ENCODE measurements at places on chromosomes 2 and 18. TPM values are rescaled to one million over a fixed set of nuclear protein-coding genes. Genes with fewer than 3 reads are reported as not detected.
A peak's percentile ranks its signal among the peaks of the same experiment; 100 is the strongest.

DNA sequence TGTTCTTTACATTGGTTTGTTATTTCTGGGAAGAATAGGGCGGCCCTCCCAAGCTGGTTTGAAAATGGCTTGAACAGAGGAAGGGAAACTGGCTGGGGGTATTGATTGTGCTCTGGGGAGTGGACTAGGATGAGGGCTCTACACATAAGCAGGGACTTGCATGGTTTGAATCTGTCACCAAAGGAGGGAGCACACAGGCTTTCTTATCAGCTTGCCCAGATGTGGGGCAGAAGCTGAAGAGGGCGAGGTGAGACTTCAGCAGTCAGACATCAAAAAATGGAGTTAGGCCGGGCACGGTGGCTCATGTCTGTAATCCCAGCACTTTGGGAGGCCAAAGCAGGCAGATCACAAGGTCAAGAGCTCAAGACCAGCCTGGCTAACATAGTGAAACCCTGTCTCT is 7.2 kb upstream of the RAB12 start:
- peaks cover 49% of the 10 kb centered on the region for H3K4me1 ChIP-seq
- H3K27ac ChIP-seq, result peak overlapping the region; percentile 92
- no peak for DNase-seq
- H3K4me3 ChIP-seq, result no peak overlapping the region

- no peaks in the 10 kb centered on the region for H3K36me3 ChIP-seq
- peaks cover 5% of the 10 kb centered on the region for H3K4me1 ChIP-seq
- peaks cover 30% of the 10 kb centered on the region for H3K27me3 ChIP-seq
These were observed 8.7 kb upstream of the SIX3 start for GRCh38 chr2:44932564-44933392.

DNA sequence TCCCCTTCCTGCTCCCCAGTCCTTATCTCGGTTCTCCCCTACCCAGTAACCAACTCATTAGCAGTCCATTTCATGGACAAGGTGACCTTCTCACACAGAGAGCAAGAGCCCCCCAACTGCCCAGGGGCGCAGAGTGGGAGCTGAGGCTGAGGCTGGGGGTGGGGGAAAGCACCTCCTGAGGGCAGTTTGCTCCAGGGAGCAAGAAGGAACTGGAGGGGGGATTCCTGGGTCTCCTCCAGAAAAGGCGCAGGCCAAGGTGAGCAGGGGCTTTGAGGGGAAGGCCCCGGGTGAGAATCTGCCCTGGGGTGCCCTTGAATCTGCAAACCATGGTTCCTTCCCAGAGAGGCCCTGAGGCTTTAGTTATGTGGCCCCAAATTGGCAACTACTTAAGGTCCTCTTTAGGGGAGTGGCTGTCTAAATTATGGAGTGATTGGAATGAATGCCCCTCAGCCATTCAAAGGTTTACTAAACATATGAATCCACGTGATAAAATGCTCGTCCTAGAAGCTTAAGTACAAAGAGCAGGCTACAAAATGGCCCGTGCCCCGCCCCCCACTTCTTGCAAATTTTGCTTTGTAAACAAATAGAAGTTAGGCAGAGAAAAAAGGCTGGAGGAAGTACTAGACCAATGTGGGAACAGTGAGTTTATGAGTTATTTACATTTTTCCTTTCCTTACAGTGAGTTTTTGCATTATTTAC is 123.5 kb upstream of the HS6ST1 start:
- no peaks in the 10 kb centered on the region for H3K4me1 ChIP-seq
- no peak overlapping the region for H3K27ac ChIP-seq
- no peaks in the 10 kb centered on the region for H3K36me3 ChIP-seq
- DNase-seq, result no peak
- H3K27me3 ChIP-seq, result no peaks in the 10 kb centered on the region

DNA sequence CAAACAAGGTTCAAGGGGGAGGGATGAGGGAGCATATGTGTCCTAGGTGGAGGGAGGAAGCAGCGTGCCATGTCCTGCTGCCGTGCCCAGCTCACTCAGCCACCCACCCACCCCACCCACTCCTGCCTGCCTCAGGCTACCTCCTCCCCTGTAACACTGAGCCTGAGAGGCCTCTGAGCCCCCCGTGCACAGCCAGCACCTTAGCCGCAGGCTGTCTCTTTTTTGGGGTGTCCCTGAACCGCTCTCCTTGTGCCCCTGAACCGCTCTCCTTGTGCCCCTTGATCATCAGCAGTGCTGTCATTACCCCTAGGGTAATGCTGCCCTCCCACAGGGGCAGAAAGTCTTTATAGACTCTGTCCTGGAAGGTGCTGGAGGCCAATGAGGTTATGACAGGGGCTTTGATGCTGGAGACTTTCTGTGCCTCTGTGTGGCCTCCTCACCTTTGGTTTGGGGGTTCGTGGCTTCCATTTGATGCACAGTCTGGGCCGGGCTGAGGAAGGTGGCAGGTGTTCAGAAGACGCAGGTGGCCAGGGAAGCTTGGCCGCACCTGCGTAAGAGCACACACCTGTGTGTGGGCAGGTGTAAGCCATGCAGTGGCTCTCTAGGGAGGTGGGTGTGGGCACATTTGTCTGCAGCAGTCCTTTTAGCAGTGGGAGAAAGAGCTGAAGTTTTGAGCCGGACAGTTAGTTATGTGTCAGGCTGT is 140.0 kb downstream of the SEPTIN10 start:
- DNase-seq, result no peak
- no peak overlapping the region for H3K4me3 ChIP-seq
- H3K4me1 ChIP-seq, result peaks cover 11% of the 10 kb centered on the region
- no peaks in the 10 kb centered on the region for H3K36me3 ChIP-seq
- H3K27me3 ChIP-seq, result no peaks in the 10 kb centered on the region

GRCh38 chr2:148607566-148607965 is 37.0 kb upstream of the EPC2 start:
- no peaks in the 10 kb centered on the region for H3K36me3 ChIP-seq
- H3K27ac ChIP-seq, result no peak overlapping the region
- H3K4me1 ChIP-seq, result peaks cover 13% of the 10 kb centered on the region
- H3K27me3 ChIP-seq, result no peaks in the 10 kb centered on the region
- H3K4me3 ChIP-seq, result no peak overlapping the region

- no peak for DNase-seq
- no peak overlapping the region for H3K27ac ChIP-seq
- no peaks in the 10 kb centered on the region for H3K36me3 ChIP-seq
- H3K4me1 ChIP-seq, result no peaks in the 10 kb centered on the region
These were observed 78.6 kb downstream of the CALCRL start for GRCh38 chr2:187369471-187369870.

- no peaks in the 10 kb centered on the region for H3K27me3 ChIP-seq
- H3K4me3 ChIP-seq, result no peak overlapping the region
- no peak for DNase-seq
- peaks cover 34% of the 10 kb centered on the region for H3K36me3 ChIP-seq
- H3K27ac ChIP-seq, result no peak overlapping the region
These were observed 27.2 kb downstream of the XPO1 start for GRCh38 chr2:61510674-61511671.

- H3K36me3 ChIP-seq, result no peaks in the 10 kb centered on the region
- DNase-seq, result no peak
- no peaks in the 10 kb centered on the region for H3K27me3 ChIP-seq
- H3K27ac ChIP-seq, result no peak overlapping the region
- H3K4me3 ChIP-seq, result no peak overlapping the region
- H3K4me1 ChIP-seq, result no peaks in the 10 kb centered on the region
These were observed 45.9 kb downstream of the ST6GAL2 start for GRCh38 chr2:106839849-106840595.

DNA sequence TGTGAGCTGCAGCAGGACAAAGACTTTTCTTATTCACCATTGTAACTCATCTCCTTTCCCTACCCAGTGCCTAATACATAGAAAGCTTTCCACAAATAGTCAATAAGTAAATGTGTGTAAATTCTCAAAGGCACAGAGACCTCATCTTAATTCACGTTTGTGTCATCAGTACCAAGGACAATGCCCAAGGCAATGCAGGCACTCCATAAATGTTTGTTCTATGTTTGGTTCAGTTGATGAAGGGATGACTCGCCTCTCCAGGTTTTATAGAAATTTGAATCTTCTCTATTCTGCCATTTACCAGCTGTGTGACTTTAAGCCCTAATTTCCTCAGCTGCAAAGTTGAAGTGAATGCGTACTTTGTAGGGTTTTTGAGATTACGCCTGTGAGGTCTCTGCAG is 2.1 kb upstream of the MOGAT1 start:
- no peaks in the 10 kb centered on the region for H3K36me3 ChIP-seq
- no peak overlapping the region for H3K27ac ChIP-seq
- H3K4me1 ChIP-seq, result no peaks in the 10 kb centered on the region
- no peak overlapping the region for H3K4me3 ChIP-seq
- peaks cover 3% of the 10 kb centered on the region for H3K27me3 ChIP-seq
- no peak for DNase-seq

DNA sequence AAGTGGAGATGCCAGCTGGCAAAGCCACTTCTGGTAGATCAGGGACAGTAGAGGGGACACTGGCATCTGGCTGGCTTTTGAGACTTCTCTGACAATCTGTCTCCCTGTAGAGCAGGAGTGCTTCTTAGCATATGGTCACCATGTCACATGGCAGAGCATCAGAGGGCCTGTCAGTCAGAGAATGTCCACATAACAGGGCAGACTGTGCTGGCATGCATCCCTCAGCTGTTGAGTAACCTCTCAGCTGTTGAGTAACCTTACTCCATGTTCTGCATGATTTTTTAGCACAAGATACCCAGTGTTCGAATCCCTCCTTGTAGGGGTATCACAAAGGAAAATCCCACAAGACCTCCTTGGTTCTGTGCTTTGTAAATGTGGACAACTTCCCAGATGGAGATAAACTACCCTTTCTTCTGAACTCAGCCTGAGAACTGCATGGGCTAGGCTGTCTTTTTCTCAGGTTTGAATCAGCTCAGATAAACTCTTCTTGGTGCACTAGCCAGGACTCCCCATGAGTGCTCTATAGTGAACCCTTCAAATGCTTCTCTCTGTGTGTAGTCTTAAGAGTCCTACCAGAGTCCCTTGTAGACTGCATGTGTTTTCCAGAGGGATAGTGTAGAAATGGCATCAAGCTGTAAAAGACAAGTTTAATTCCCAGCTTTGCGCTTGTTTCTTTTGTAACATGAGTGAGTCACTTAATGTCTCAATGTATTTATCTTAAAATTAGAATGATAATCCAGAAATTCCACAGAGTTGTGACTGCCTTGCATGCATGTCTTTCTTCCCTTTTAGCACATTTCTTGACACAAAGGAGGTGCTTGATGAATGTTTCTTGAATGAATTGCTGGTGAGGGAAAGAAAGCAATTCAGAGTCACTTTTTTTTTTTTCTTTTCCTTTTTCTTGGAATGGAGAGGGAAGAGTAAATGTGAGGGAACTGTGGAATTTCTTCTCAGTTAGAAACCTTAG is 442.3 kb upstream of the HNMT start:
- H3K27ac ChIP-seq, result no peak overlapping the region
- H3K4me1 ChIP-seq, result no peaks in the 10 kb centered on the region
- no peaks in the 10 kb centered on the region for H3K27me3 ChIP-seq

DNA sequence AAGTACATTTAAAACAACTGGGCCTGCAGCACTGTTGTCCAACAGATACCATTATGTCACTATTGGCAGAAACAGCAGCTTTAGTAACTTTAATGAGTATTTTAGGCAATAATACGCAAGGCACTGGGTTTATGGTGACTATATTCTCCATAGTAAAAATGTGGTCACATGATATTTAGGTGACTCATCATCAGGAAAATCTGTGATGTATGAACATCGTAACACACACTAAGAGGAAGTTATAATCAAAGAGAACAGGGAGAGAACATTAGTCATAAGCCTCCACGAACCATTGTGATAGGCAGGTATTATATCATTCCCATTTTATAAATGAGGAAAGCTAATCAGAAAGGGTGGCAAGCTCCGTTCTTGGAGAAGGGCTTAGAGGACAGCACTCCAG is 36.9 kb downstream of the RAPH1 start:
- H3K27ac ChIP-seq, result no peak overlapping the region
- no peaks in the 10 kb centered on the region for H3K36me3 ChIP-seq
- H3K4me1 ChIP-seq, result no peaks in the 10 kb centered on the region
- DNase-seq, result no peak
- no peak overlapping the region for H3K4me3 ChIP-seq

- no peak for DNase-seq
- no peak overlapping the region for H3K27ac ChIP-seq
- no peaks in the 10 kb centered on the region for H3K36me3 ChIP-seq
- H3K4me3 ChIP-seq, result no peak overlapping the region
These were observed 162.2 kb downstream of the BCL11A start for GRCh38 chr2:60391230-60391629.

DNA sequence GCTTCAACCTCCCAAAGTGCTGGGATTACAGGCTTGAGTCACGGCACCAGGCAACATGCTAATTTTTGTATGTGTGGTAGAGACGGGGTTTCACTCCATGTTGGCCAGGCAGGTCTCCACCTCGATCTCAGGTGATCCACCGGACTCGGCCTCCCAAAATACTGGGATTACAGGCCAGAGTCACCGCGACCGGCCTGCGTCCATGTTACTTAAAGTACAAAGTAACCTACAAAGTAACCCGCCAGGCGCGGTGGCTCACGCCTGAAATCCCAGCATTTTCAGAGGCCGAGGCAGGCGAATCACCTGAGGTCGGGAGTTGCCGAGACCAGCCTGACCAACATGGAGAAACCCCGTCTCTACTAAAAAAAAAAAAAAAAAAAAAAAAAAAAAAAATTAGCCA is 1.1 kb upstream of the ANKRD30B start:
- H3K36me3 ChIP-seq, result no peaks in the 10 kb centered on the region
- H3K4me1 ChIP-seq, result no peaks in the 10 kb centered on the region
- H3K27me3 ChIP-seq, result no peaks in the 10 kb centered on the region
- no peak overlapping the region for H3K4me3 ChIP-seq

- H3K27ac ChIP-seq, result no peak overlapping the region
- H3K4me1 ChIP-seq, result peaks cover 3% of the 10 kb centered on the region
- H3K27me3 ChIP-seq, result peaks cover 6% of the 10 kb centered on the region
- H3K36me3 ChIP-seq, result no peaks in the 10 kb centered on the region
- H3K4me3 ChIP-seq, result no peak overlapping the region
These were observed 233.1 kb downstream of the HAUS1 start for GRCh38 chr18:46337271-46337670.

GRCh38 chr2:17538844-17539554 is 1.5 kb upstream of the VSNL1 start:
- no peaks in the 10 kb centered on the region for H3K4me1 ChIP-seq
- peaks cover 11% of the 10 kb centered on the region for H3K27me3 ChIP-seq
- H3K27ac ChIP-seq, result no peak overlapping the region
- no peak for DNase-seq
- no peak overlapping the region for H3K4me3 ChIP-seq

GRCh38 chr2:203446780-203447179 is 88.3 kb downstream of the RAPH1 start:
- H3K27me3 ChIP-seq, result no peaks in the 10 kb centered on the region
- H3K4me3 ChIP-seq, result no peak overlapping the region
- no peak overlapping the region for H3K27ac ChIP-seq
- DNase-seq, result no peak
- H3K4me1 ChIP-seq, result no peaks in the 10 kb centered on the region
- H3K36me3 ChIP-seq, result no peaks in the 10 kb centered on the region

GRCh38 chr2:60413814-60414168 is 139.7 kb downstream of the BCL11A start:
- H3K36me3 ChIP-seq, result no peaks in the 10 kb centered on the region
- no peaks in the 10 kb centered on the region for H3K27me3 ChIP-seq
- peak overlapping the region; percentile 61 for H3K27ac ChIP-seq

IGFBP2 gene
- total RNA-seq, result 0.49 TPM

MC2R gene
- total RNA-seq, result 0.15 TPM

SH2D6 gene
- 0.43 TPM for total RNA-seq

SLC9A4 gene
- total RNA-seq, result 0.05 TPM

RNF144A gene
- total RNA-seq, result 0.80 TPM

ATP8B1 gene
- 0.16 TPM for total RNA-seq

GPR155 gene
- 3.0 TPM for total RNA-seq

PSD4 gene
- total RNA-seq, result 117 TPM

EVX2 gene
- total RNA-seq, result not detected

All from GM12878 (cell line).